NCI-H1436 treated with DMSO at 0.1 percent for 48 hours (cell line): ENCODE measurements at places on chromosomes 1 and 21.

GRCh38 chr1:31483012-31483946 lies 70.3 kb downstream of the SERINC2 start:
- peak; percentile 15 for DNase-seq

DNA sequence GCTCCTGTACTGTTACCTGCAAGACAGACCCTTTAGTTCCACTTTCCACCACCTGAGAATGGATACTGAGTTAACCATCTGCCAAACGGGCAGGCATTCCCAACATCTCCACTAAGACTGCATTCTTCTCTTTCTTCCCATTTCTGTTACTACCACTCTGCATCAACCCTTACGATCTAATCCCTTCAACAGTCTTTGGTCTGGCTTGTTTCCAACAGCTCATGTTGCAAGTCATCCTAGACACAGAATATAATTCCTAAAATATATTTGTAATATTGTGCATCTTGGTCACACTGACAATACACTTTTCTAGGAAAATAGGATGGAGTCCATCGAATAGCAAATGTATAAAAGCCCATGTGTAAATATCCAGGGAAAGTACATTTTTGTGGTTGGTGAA lies 166.7 kb downstream of the SIPA1L2 start:
- no peak for DNase-seq

- DNase-seq, result no peak
Measured at GRCh38 chr1:98939471-98939870, 65.2 kb downstream of the PLPPR5 start.

DNA sequence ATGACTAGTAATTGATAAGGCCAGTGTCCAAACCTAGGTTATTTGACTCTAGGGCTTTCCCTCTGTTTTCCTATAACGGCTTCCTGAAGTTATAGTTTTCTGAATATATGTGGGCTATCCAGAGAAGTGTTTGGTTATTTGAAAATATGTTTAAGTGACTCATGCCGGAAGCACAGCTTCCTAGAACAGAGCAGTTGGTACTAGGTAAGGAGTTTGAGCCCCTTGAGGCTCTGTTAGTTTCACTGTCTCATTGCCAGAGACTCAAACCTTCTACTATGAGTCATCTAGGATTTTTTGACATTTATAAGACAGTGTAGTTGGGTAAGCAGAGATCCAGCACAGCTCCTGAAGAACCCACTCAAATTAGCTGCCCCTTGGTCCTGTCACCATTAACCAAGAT lies 27.1 kb upstream of the LEPR start:
- DNase-seq, result no peak

DNA sequence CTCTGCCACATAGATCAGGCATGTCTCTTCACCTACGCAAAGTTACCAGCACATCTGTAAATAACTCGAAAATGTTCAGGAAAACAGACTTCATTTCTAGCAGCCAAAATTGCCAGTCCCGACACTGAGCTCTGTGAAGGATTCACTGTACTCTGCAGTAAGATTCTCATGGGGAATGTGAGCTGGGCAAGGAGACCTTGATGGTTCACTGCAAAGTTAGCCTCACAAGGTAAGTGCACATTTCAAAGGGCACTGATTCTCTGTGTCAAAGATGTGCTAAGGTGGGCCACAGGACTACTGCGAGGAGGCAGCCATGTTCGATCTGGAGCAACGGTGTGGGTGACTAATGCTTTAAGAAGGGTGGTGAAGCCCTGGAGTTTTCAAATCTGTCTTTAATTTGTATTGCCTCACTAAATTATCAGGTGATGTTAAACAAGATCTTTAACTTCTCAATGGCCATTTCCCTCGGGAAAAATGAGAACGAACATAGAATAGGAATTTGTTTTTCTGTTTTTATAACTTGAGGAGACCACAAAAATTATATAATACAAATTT lies 25.2 kb downstream of the STPG1 start:
- DNase-seq, result no peak

- no peak for DNase-seq
Measured at GRCh38 chr1:223665592-223666312, at the start of gene CAPN8. CAPN8 (minus strand) TSS chr1:223665701; CDS start chr1:223665646, 55 bp downstream.

DNA sequence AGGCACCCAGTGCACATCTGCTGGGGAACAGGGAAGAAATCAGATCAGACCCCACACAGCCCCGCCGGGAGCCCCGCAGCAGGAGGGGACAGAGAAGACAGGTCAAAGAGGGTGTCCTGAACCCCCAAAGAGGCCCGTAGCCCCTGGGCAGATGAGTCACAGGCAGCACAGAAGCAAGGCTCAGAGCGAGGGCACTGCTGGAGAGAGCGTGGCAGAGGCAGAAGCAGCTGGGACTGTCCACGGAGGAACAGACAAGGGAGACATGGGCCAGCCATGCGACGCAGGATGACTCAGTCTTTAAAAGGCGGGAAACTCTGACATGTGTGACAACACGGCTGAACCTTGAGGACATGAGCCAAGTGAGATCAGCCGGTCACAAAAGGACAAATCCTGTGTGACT lies 14.5 kb upstream of the PRDM16 start:
- no peak for DNase-seq
